ENCODE measurements at places on chromosomes 4 and X. TPM values are rescaled to one million over a fixed set of nuclear protein-coding genes. Genes with fewer than 3 reads are reported as not detected.

Gene FAM149A
- 0.64 TPM for total RNA-seq

Gene GPR119
- not detected for total RNA-seq

Gene TEX13D
- not detected for total RNA-seq

Gene REELD1
- not detected for total RNA-seq

Gene MEPE
- not detected for total RNA-seq

Gene GCNA
- 2.6 TPM for total RNA-seq

Gene MAGEB6B
- total RNA-seq = not detected

DNA sequence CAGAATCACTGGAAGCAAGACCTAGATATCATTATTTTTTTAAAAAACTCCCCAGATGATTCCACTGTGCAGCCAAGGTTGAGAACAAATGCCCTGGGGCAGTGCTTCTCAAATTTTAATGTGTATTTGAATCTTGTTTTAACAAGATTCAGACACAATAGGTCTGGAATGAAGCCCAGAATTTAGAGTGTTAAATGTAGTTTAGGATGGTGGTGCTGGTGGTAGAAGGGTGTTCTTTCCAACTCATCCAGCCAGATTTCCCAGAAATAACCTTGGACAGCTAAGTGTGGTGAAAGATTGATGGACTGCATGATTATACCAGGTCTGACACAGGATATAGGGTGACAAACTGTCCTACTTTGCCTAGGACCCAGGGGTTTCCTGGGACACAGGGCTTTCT is 120.1 kb upstream of the MED14 start:
- DNase-seq = no peak

GRCh38 chr4:2805712-2806389 is 13.0 kb downstream of the SH3BP2 start:
- DNase-seq = no peak

GRCh38 chr4:17166954-17167353 is 268.5 kb upstream of the LDB2 start:
- DNase-seq = no peak

- no peak for DNase-seq
Measured at GRCh38 chr4:167222099-167222498, 12.2 kb downstream of the SPOCK3 start.

- peak; percentile 59 for DNase-seq
Measured at GRCh38 chrX:43373032-43373431, 283.1 kb upstream of the MAOA start.

GRCh38 chr4:8440492-8441311 is at the start of the genes ACOX3 and TRMT44:
ACOX3 (minus strand) TSS chr4:8440723; CDS start chr4:8416521, 24,202 bp downstream.
TRMT44 (plus strand) TSS chr4:8440777; CDS start chr4:8440823, 46 bp downstream.
- peak; percentile 92 for DNase-seq

GRCh38 chr4:186825069-186825468 is 101.4 kb upstream of the FAT1 start:
- DNase-seq = no peak

GRCh38 chrX:42366181-42366580 is 411.8 kb downstream of the PPP1R2C start:
- no peak for DNase-seq

DNA sequence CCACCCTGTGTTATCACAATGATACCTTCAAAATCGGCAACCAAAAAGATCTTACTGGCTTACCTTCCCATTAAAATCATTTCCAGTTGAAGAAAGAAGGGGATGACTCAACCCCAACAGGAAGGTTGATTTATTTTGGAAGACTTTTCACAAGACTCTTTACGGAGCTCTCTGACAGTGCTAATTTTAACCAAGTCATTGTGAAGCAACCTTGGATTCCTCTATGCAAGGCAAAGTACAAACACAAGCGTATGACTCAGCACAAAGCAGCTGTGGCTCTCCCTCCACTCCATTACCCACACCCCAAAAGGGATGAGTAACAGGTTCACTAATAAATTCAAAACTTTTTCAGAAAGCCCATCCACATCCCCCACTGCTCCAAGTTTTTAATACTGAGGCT is 213.8 kb upstream of the FGF13 start:
- DNase-seq = peak; percentile 81

DNA sequence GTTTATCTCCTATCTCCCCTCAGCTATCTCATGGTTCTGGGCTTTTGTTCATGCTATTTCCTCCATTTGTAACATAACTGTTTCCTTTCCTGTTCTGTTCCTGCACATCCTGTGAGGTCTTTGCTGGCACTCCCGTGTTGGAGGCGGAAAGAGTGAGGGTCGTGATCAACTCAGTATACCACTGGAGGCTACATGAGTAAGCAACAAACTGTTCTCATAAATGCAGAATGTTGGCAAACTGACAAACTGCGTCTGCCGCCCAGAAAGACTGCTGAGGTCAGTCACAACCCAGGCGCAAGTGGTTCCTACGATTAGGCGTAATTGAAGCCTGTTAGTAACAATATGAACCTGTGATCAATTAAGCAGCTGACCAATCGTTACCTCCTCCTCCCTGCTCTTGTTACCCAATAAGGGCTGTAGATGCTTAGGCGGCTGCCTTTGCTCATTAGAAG is 48.8 kb downstream of the C4orf33 start:
- no peak for DNase-seq

GRCh38 chr4:71217688-71218087 is 121.1 kb upstream of the SLC4A4 start:
- no peak for DNase-seq

DNA sequence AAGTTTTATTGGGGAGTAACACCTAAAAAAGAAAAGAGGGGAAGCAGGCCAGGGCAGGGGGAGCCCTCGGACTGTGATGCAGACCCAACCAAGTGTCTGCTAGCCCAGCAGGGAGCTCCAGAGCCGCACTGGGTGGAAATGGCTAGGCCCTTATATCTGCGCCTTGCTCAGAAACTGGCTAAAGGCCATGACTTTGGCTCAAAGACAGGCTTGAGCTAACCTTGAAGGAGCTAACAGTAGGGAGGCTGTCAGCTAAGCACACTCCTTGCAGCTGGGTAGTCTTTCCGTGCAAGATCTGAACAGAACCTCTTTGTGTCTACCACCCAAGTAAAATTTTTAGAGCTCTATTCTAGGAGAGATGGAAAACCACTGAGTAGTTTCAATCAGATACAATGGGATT is 43.0 kb downstream of the SEPSECS start:
- DNase-seq = no peak

DNA sequence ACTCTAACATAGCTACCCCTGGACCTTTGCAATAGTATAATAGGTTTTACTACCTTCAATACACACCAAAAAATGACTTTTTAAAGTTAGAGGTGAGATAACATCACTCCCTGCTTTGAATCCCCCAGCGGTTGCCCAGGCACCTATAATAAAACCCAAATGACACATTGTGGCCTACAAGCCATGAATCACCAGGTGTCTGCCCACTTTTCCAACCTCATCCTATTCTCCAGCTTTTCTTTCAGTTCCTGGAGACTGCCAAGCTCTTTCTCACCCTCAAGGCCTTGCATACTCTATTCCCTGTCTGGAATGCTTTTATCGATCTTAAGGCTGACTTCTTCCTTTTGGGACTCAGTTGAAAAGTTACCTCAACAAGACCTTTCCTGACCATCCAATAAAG is 16.4 kb upstream of the PRSS48 start:
- no peak for DNase-seq
